ENCODE measurements at places on chromosomes 3 and 15.

- no peak for DNase-seq
Observed at GRCh38 chr3:65619451-65619881, 419.3 kb downstream of the MAGI1 start.

DNA sequence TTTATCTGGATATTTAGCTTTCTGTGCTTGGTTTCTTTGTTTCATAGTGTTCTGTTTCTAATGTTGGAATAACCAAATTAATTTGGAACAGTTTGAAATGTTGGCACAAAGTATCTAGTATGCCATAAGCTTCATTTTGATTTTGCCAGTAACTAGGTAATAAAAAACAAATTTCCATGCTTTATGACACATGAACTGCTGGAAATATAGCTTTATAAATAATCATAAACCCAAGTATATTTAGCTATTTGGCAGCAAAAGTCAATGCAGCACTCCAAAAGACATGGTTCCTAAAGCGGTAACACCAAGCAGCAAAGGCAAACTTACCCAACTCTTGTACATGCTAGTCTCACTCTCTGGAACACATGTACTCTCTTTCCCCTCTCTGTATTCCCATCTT is 106.0 kb upstream of the CCNL1 start:
- no peak for DNase-seq

GRCh38 chr15:92170897-92171296 is 222.8 kb upstream of the ST8SIA2 start:
- DNase-seq, result no peak

- no peak for DNase-seq
Observed at GRCh38 chr3:9687514-9687913, 16.1 kb upstream of the CPNE9 start.

- no peak for DNase-seq
Observed at GRCh38 chr3:12380461-12380860, 91.6 kb downstream of the PPARG start.

GRCh38 chr3:109175411-109175810 is 38.9 kb downstream of the C3orf85 start:
- no peak for DNase-seq

GRCh38 chr3:184760337-184761074 is 48.6 kb upstream of the MAGEF1 start:
- DNase-seq, result no peak

DNA sequence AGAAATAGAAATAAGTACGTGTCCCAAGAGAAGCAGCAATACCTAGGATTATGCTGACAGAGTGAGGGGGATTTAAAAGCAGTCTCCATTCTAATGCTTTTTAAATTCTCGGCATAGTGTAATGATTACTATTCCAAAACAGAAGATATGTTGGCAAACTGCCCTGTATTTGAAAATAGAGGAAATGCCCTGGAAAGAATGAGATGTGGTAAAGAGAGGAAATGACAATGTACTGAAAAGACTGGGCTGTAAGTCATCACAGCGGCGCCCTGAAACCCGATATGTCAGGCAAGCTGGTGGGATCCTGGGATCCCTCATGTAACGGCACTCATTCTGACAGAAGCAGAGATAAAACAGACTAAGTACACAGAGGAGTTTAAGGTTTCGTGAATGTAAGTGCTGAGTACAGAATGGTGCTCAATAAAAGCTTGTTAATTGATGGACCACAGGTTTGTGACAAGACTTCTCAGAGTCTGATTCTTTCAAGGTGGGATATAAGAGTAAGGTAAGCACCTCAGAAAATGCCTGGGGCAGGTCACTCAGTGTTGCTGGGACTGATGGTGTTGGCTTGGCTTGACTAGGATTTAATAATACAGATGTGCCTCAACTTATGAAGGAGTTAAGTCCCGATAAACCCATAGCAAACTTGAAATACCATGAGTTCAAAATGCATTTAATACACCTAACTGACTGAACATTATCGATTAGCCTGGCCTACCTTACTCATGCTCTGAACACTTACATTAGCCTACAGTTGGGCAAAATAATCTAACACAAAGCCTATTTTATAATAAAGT is 91.4 kb downstream of the NFKBIZ start:
- DNase-seq, result no peak

- DNase-seq, result no peak
Observed at GRCh38 chr3:132961991-132962390, 76.2 kb upstream of the TMEM108 start.

GRCh38 chr3:100047455-100048141 is 66.7 kb downstream of the FILIP1L start:
- no peak for DNase-seq

DNA sequence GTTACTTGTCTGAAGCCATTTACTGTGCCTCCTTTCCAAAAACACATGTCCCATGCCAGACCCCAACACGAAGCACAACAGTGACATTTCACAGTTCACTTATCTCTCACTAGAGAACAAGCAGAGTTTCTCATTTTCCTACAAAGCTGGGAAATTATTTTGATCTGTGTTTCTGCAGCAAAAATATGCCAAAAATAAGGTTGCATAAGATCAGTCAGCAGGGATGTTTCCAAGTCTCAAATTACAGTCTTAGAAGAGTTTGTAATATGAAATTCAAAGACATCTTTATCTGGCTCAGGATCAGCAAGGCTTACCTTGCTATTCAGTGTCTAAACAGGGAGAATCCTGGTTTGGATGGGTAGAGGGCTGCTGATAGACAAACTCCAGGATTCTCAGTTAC is 75.5 kb downstream of the GJD2 start:
- no peak for DNase-seq

- DNase-seq, result no peak
Observed at GRCh38 chr3:89186456-89186855, 79.0 kb downstream of the EPHA3 start.

GRCh38 chr3:158005391-158006100 is 100.7 kb downstream of the SHOX2 start:
- DNase-seq, result no peak

DNA sequence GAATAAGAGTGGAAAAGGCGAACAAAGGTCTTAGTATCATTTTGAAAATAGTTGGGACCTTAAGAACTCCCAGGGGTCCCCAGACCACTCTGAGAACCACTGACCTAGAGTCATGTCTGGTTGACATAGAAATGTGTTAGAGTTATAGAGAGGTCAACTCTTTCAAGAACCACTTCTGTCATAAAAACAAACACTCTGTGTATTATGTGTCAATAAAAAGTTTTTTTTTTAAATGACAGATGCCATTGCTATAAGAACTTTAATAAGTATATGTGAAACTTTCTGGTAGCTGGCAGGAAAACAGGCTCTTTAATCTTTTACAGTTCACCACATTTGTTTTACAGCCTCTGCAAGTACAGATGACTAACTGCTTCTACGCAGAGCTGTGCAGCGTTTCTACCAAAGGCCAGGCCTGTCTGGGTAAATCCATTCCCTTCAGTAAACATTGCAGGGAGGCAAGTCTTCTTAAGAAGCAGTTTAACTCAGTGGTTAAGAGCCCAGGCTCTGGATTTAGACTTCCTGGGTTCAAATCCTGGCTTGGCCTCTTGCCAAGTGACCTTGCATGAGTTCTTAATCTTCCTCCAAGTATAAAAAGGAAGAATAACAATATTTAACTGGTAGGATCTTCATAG is 56.6 kb downstream of the RFTN1 start:
- no peak for DNase-seq
